ENCODE measurements at places on chromosomes 5 and 9.

DNA sequence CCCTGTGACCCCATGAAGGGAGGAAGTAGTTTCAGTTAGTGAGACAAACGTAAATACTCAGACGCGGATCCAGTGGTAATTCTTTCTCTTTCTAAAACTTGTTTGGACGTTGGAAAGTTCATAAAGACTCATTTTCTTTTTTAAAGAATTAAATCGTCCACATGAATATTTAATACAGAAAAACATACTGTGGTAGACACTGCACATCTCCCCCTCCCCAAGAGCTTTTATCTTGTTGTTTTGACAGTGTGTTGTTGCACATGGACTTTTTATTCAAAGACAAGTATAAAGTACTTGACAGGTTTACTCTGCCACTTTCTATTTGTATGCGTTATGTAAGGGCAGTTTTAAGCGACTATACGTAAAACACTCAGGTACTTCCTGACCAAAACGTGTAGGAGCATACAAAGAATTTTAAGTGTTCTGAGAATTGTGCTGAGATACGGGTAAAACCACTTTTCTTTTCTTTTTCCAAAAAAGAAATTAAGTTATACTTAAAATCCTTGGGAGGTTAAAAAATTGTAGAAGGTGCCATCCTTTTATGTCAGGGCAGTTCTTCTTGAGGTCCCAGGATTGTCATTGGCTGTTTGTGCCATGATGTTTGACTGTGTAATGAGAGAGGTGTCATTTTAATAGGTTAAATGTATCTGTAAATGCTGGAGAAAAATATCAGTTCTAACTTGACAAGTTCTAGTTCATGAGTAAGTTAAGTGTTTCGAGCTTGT lies 1.3 kb downstream of the NIPBL start:
- no peak for DNase-seq

DNA sequence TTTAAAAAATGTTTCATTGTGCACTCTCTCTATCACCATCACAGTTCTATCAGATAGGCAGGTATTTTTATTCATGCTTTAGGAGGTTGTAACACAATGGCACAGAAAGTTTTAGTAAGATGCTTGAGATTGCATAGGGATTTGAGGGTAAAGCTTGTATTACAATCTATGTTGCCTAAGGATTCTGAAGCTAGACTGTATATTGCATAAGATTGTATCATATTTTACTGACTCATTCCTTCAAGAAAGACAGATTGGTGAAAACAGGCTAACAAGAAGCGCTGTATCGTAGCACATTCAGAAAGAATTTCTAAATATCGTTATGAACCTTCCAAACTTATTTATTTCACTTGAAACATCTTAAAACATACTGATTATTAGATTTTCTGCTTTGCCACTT lies 577.7 kb downstream of the EBF1 start:
- no peak for DNase-seq

DNA sequence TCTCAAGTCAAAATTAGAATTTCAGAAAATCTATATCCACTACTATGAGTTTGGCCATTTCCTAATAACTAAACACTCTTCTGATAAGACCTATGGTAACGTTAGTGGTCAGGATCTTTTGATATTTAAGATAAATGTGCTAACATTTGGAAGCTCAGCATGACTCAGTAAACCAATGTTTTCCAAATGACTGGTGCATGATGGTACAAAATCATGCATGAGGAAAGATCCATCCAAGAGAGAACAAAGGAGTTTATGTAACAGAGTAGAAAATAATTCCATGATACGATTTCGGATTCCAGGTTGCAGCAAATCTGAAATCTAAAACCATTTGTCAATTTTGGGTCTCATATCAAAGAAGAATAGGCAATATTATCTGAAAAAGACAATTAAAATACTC lies 279.2 kb downstream of the NSG2 start:
- no peak for DNase-seq

DNA sequence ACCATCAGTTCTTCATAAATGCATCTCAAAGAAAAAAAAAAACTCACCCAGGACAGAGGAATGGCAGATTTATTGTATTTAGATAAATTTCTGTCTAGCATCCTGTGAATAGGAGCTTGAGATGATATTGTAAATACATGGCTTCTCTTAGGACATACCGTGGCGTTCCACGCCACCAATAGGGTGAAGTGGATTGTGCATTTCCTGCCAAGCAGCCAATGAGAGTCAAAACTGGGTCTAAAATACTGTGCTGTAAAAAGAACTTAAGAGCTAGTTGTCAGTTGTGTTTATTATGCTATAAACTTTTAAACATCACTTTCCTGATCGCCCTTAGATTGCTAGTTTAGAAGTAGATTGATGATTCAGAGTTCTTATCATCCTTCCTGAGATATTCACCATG lies 20.9 kb upstream of the TRPM6 start:
- DNase-seq = no peak

GRCh38 chr9:130793589-130793988 lies 41.5 kb upstream of the ABL1 start:
- DNase-seq = no peak

DNA sequence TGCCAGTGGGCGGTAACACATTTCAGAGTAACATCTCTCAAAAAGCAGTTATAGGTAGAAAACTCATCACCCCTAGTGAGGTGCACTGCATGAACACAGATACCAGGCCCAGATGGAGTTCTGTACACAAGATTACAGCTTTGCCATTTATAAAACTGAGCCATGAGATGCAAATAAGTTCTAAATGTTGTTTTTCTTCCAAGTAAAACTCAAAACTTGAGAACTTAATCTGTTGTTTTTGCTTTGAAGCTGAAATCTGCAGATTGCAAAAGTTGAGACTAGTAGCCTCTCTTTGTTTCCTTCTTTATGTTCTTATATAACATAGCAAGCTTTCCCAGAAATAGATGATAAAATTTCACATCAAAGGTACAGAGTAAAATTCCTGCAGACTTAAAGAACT lies 434.1 kb downstream of the PLK2 start:
- no peak for DNase-seq

DNA sequence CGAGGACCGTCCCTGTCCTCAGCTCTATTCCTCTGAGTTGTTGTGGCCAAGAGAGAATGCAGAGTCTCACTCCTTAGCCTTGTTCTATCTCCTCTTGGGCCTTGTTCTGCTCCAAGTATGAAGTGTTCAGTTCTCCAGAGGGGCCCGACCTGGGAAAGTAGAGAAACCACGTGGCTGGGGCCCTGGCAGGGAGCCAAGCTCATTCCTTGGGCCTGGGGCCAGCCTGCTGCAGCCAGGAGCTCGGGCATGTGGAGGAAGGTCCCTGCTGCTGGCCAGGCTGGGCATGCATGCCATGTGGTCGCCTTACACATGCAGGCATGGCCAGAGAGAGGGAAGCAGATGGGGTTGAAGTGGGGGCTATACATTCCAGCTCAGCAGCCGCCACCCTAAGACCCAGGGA lies 60.7 kb downstream of the COL27A1 start:
- no peak for DNase-seq

DNA sequence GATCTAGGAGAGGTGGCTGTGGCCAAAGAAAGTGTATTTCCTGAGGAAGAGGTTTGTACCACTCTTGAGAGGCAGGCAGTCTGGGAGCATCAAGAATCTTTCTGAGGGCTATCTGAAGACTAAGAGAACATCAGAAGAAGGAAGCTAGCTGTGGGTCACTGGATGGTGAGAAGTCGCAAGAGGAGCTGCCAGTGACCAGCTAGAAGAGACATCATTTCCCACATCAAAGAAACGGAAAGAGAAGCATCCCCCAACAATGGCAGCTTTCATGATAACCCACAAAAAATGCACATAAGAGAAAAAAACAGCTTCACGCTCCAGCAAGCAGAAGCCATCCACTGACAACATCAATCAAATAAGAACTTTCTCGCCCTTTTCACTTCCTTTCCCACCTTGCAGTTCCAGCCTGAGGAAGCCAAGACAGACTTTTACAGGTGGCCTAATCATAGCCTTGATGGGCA lies 25.0 kb upstream of the CEP78 start:
- no peak for DNase-seq

DNA sequence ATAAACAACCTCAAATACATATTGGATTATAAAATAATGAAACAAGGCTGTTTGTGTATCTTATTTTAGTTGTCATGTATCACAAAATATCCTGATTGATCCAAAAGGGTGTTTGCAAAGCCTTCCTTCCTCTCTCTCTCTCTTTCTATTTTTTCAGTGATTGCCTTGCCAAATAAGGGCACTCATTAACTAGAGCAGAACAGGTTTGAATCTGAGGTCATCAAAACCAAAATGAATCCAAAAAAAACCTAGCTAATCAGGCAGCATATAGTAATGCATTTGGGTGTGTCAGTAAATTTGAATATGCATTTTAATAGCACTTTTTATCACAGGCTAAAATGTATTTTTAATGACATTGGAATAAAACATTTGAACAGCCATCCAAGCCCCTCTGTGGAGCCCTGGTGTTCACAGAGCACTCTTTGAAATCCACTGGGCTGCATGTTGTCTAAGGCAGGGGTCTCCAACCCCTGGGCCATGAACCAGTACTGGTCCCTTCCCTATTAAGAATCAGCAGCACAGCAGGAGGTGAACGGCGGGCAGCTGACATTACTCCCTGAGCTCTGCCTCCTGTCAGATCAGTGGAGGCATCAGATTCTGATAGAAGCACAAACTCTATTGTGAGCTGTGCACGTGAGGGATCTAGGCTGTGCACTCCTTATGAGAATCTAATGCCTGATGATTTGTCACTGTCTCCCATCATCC lies 171.8 kb upstream of the RAI14 start:
- no peak for DNase-seq

DNA sequence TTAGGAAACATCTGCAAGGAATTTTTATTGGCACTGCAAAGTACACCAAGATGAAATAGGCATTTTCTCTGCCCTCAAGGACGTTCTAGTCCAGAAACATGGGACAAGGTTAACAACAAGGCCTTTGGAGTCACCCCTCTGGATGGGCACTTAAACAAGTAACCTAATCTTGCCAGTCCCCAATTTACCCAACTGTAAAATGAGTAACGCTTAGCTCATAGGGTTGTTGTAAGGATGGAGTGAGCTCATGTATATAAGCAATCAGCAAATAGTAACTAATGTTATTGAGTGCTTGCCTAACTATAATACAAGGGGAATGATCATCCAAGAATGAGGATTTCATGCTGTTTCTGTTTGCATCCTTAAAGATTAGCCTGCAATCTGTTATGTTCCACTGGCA lies 189.3 kb downstream of the PAPPA start:
- DNase-seq = no peak

- DNase-seq = no peak
Observed at GRCh38 chr5:66947458-66947857, 249.1 kb downstream of the CD180 start.

DNA sequence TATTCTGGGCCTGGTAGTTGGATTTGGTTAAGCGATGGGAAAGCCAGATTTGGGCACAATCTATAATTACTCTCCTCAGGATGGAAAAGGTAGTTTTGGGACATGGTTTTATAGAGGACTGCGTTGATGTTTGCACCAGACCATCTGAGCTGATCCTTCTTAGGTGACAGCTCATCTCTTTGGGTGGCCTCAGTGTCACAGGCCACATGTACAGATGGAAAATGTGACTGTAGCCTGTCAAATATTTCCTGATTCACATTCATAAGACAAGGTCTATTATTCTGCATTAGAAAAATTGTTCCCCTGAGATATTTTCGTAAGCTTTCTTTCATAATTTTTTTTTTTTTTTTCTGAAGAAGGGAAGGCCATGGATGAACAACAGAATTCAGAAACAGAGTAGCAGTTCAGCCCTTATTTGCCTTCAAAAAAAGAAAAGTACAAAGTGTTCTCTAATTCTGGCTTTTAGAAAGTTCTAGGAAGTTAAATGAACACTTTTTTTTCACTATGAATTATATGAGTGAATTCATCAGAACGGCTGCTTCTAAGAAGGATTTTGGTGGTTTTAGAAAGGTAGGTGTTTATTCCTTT lies 81.0 kb downstream of the NNT start:
- no peak for DNase-seq

DNA sequence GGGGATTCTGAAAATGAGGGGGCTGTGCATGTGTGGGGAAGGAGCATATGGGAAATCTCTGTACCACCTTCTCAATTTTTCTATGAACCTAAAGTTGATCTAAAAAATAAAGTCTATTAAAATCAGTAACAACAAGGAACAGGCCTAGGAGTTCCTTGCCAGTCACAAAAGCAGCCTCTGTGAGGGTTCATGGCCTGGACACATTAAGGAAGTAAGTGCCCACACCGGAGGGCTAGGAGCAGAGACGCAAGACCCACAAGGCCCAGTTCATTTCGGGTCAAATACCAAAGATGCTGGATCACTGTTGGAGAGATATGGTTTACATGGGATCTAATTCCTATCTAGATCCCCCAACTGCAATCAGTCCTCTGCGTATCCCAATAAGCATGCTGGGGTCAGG lies 88.4 kb downstream of the SEMA4D start:
- no peak for DNase-seq

GRCh38 chr5:73797132-73797510 lies 171.1 kb downstream of the ARHGEF28 start:
- no peak for DNase-seq

GRCh38 chr5:144582066-144582465 lies 411.4 kb downstream of the KCTD16 start:
- DNase-seq = no peak

GRCh38 chr5:142600092-142600491 lies 85.8 kb downstream of the FGF1 start:
- no peak for DNase-seq

GRCh38 chr5:71563161-71563560 lies 24.0 kb upstream of the MCCC2 start:
- no peak for DNase-seq

- DNase-seq = no peak
Observed at GRCh38 chr5:72955143-72955767, 586 bp upstream of the FCHO2 start.

GRCh38 chr5:171969288-171969880 lies 37.1 kb downstream of the FBXW11 start:
- no peak for DNase-seq

DNA sequence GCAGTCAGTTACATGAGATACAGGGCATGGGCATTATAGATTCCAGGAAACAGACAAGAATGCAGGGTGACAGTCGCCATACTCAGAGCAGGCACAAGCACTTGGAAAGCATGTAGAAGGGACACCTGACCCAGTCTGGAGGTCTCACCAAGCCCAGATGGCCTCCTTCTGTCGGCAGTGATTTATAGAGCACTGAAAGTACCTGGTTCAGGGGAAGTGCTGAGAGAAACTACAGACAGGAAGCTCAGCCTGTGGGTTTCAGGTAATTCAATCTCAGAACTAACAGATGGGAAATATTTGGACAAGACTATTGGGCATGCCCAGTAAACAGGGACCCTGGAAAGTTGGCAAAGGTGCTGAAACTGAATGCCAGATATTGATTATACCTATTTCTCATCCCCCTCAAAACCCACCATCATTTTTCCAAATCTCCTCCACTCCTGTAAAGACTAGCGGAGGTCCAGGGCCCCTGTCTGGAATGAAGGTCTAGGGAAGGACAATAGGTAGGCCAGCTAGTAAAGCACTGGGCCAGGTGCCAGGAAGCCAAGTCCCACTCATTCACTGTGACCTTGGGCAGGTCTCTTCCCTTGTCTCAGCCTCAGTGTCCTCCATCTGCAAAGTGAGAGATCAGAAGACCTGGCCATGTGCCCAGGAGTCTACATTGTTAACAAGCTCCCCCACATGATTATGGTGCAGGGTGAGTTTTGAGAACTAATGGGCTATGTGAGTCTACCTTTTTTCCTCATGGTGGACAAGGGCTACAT lies 26.9 kb downstream of the KLHL3 start:
- no peak for DNase-seq

- DNase-seq = no peak
Observed at GRCh38 chr5:26847041-26847736, 191.2 kb downstream of the CDH9 start.
